ENCODE measurements at places on chromosomes 3 and 15.

- no peak for DNase-seq
Measured at GRCh38 chr3:157794771-157795170, 291.6 kb upstream of the VEPH1 start.

- no peak for DNase-seq
Measured at GRCh38 chr3:127276995-127277394, 10.9 kb downstream of the PRR20G start.

- DNase-seq = no peak
Measured at GRCh38 chr3:186694288-186695032, 22.7 kb upstream of the KNG1 start.

DNA sequence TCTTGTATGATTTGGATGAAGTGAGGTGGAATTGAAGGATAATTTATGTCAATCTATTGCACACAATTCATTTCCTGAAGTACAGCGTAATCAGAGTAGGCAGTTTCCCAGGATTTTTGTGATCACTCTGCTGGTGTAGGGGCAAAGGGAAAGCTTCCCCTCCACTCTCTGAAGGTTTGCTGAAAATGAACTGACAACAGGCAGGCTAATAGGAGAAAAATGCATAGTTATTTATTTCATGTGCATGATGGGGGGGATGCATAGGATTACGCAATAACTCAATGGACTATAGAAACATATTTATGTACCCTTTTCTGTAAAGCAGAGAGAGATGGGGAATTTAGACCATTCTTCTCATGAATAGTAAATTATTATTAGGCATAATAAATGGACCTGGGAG, 872.9 kb downstream of the NAALADL2 start:
- DNase-seq = no peak

GRCh38 chr3:134353831-134354611, 20.2 kb downstream of the AMOTL2 start:
- no peak for DNase-seq

DNA sequence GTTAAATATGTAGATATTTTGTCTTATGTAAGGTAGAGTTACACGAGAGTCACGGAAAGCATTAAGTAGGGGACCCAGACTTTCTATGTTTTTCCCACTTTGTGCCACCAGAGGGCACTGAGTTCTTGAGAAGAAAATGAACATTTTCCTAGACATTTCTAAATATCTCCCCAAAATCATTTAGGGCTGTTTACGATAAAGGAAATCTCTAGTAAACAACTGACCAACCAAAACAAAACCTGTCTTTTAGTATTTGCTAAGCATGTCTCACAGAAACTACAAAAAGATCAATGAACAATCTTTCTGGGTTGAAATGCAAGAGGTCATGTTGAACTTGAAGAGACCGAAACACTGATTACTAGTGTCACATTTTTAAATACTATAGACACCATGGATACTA, 16.1 kb downstream of the POU1F1 start:
- no peak for DNase-seq

- DNase-seq = no peak
Measured at GRCh38 chr3:127033171-127033570, 50.3 kb downstream of the PLXNA1 start.

- DNase-seq = no peak
Measured at GRCh38 chr3:103056542-103056941, 621.7 kb downstream of the ZPLD1 start.

DNA sequence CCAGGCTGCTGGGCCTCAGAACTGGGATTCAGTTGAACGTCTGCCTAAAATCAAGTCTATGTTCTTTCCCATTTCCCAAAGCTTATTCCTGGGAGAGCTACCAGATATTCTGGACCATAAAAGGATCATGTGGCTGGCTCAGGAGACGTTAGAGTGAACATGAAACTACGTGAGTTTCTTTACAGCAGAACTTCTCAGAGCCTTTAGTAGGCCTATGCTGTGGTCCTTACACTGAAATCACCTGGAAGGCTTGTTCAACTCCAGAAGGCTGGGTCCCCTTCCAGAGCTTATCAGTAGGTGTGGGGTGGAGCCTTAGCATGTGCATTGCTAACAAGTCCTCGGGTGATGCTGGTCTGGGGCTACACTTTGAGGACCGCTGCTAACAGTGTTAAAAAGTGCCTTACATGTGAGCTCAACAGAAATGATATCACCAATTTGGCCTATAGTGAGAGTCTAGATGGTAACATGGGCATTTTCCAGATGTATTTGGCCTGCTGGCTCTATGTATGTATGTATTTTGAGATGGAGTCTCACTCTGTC, 50.7 kb downstream of the LMCD1 start:
- DNase-seq = no peak

- DNase-seq = no peak
Measured at GRCh38 chr3:164174059-164174458, 904.2 kb downstream of the SI start.

DNA sequence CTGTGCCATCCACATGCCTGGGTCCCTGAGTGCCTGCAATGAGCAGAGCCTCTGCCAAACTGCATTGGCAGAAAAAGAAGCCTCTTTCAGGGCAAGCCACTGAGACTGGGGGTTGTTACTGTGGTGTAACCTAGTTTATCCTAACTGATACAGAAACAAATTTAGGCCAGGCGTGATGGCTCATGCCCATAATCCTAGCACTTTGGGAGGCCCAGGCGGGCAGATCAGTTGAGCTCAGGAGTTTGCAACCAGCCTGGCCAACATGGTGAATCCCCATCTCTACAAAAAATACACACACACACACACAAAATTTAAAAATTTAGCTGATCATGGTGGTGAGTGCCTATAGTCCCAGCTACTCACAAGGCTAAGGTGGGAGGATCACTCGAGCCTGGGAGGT, 221.6 kb downstream of the TBC1D2B start:
- no peak for DNase-seq

- DNase-seq = no peak
Measured at GRCh38 chr15:77418966-77419835, 703 bp downstream of the PEAK1 start.

DNA sequence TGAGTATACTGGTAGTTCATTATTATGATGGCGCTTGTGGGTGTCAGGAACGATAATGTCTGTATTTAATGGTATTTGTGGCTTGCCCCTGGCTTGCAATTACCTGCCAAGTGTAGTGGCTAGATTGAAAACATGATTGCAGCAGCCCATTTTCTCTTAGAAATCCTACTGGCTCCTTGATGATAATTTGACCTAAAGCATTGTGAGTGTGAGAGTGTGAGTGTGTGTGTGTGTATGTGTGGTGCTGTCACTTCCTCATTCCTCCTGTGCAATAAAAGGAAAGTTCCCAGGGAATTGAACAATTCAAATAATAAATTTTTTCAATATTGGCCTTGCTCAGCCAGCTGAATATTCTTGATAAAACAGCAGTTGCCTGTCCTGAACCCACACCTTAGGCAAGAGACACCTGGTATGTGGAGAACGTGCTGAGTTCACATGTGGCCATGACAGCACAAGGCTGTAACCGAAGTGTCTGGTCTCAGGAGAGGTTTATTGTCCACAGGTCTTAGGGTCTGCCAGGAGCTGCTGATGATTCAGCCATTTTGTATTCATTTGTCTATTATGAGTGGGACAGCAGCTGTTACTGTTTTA, 193.3 kb downstream of the CD47 start:
- no peak for DNase-seq

DNA sequence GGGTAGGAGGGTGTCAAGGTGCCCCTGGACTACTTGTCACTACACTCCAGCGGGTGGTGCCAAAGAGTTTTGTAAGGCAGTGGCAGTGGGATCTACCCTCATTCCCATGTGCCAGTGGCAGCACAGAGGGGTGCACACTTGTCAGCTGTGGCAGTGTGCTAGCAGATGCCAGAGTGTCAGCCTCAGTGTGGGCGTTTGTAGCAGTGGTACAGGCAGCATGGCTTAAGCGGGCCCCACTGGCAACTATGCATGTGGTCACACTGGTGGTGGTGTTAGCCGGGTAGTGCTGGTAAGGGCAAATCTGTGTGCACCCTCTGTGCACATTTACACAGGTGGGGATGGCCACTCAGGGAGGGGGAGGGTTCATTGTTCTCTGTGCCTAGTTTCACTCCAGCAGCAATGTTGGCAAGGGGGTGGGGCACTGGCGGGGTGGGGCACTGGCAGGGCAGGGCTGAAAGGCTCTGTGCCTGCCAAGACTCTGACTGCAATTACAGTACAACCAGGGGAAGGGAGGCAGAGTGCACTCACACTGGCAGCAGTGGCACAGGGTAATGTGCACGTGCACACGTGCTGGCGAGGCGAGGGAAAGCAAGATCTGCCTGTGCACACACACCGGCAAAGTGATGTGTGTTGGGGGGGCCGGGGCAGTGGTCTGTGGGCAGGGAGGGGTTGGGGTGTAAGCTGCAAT, 31.8 kb downstream of the MYO9A start:
- no peak for DNase-seq

- no peak for DNase-seq
Measured at GRCh38 chr3:136889947-136890346, 27.9 kb downstream of the NCK1 start.

DNA sequence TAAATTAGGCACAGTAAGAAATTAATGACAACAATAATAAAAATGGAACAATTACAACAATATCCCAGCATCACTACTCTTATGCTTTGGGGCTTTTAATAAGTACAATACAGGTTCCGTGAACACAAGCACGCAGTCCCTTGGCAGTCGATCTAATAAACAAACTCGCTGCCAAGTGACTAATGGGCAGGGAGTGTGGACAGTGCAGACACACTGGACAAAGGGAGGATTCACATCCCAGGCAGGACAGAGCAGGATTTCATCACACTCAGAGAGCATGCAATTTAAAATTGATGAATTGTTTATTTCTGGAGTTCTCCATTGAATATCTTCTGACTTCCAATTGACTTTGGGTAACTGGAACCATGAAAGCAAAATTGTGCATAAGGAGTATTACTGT, 524.1 kb upstream of the CFAP20DC start:
- DNase-seq = no peak

- DNase-seq = no peak
Measured at GRCh38 chr15:79282371-79283251, at the start of gene ANKRD34C. Gene ANKRD34C (plus strand): TSS chr15:79282722. CDS start chr15:79293285, 10,563 bp downstream.

GRCh38 chr3:110344487-110344886, 727.1 kb upstream of the NECTIN3 start:
- DNase-seq = no peak

DNA sequence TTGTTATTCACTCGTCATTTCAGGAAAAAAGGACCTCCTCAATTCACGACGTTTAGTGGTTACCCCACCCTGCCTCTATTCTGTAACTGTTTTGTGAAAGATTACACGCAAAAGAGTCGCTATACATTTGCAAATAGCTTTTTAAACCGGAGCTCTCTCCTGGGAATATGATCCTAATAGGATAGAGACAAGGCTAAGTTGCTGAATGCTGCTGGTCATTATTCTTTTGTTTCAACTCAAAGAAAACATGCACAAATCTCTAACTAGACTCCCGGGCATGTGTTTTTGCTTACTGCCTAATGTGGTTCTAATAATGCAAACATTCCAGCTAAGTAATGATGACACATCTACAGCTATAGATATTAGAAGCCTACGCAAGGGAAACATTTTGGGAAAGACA, 214.6 kb upstream of the MDFIC2 start:
- no peak for DNase-seq

GRCh38 chr3:149368201-149368673, 9.2 kb downstream of the TM4SF1 start:
- DNase-seq = no peak

DNA sequence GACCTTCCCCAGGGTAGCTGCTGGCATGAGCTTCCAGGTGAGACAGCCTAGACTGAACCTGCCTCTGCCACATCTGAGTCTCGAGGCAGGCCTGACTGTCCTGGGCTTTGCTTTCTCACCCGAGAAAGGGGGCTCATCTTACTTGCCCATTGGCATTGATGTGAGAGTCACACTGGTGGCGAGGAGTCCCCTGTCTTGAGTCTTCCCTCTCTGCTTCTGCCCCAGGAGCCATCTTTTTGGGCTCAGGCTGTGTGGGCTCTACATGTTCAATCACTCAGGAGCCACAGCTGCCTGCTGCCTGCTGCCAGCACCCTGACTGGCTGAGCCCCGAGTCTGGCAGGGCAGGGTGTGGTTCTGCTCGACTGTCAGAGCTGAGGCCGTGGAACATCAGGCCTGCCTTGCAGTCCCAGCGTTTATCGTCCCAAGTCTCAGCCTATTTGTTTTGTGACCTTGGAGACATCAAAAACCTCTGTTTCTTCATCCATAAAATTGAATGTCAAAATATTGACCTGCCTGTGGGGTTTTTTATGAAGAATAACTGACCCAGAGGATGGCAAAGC, 132.5 kb downstream of the DNAJB8 start:
- no peak for DNase-seq

- DNase-seq = no peak
Measured at GRCh38 chr3:191282251-191283185, 46.7 kb upstream of the CCDC50 start.

DNA sequence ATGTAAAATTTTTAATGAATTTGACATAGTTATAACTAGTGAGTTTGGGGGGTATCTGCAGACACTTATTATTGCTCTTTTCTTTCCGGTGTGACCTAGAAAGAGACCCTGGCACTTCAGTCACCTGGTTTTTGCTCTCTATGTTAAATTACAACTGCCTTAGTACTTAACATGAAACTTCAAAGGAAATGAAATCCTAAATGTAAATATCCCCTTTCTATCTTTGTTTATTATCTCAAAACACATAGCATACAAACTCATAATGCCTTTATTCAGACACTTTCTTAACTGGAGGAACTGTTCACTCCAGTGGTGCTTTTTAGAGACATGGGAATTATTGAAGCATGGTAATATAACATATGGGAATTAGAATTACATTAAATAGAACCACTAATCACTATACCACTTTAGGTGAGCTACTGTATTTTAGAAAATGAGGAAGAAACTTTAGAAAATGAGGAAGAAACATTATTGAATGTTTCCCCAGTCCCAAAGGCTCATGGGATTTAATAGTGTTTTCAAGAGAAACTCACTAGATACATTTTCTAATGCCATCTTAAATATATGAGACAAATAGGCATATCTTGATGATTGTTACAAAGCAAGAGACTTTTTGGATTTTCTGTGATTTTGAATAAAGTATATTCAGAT, 119.5 kb upstream of the MLF1 start:
- DNase-seq = no peak

- DNase-seq = peak; percentile 32
Measured at GRCh38 chr3:123343296-123344174, 105.4 kb downstream of the ADCY5 start.

DNA sequence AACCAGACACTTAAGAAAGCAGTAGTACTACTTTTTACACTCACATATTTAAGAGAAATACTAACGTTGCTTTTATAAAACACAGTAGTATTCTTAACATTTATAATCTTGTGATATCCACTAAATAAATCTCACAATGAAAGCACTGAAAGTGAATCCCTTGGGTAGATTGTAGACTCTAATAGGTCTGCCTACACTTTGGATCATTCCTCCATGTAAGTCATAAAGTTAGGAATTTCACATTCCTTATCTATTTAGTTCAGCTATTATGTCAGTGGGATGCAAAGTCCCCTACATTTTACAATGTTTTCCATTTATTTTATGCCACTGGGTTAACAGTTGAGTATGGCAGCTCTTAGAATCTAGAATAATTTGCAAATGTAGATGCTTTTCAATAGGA, 330.7 kb downstream of the LSAMP start:
- no peak for DNase-seq

Data from suprapubic skin (tissue), 4 donors.